T-helper 17 cell (primary cell): ENCODE measurements at places on chromosomes 7 and 10.
A peak's percentile ranks its signal among the peaks of the same experiment; 100 is the strongest.

- DNase-seq: no peak
Observed at GRCh38 chr10:43940898-43941837, 292.5 kb upstream of the ZNF32 start.

DNA sequence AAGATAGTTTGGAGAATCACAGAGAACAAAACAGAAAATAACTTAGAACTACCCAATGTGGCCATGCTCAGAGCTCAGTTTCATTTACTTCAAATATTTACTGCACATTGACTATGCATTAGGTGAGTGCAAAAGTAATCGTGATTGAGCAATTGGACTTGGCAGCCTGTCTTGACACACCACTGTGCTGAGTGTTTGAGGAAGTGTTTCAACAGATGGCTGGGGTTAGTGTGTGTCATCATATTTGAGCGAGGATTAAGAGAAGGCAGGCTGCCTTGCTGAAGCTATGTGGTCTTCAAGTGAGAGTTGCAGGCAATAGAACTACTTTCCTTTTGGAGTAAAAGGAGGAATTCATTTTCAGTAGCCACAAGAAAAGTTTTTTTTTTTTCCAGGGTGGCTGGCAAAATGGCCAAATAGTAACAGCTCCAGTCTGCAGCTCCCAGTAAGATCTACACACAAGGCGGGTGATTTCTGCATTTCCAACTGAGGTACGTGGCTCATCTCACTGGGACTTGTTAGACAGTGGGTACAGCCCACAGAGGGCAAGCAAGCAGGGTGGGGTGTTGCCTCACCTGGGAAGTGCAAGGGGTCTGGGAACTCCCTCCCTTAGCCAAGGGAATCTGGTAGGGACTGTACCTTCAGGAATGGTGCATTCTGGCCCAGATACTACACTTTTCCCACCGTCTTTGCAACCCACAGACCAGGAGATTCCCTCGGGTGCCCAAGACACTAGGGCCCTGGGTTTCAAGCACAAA is 37.6 kb downstream of the AKR1C4 start:
- DNase-seq: no peak

GRCh38 chr7:24869572-24869971 is 110.4 kb downstream of the OSBPL3 start:
- DNase-seq: no peak

GRCh38 chr7:140230861-140231770 is 54.3 kb upstream of the KDM7A start:
- peak; percentile 44 for DNase-seq

DNA sequence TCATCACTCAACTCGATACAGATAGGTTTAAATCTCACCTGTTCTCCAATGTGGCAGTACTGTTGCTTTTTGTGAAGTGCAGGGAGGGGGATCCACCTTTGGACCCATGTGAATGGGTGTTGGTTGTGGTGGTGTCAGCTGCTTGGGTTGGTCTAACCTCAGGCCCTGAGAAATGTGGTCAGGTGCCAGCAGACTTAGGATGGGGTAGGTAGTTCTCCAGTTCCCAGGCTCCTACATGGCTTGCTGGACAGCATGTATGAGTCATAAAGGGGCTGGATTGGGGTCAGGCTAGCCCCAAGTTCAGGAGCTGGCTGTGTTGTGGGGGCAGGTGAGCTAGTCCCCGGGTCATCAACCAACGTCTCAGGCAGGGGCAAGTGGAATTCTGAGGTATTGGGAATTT is 472.6 kb upstream of the CNTNAP2 start:
- DNase-seq: no peak

GRCh38 chr7:69962186-69963065 is 364.2 kb downstream of the AUTS2 start:
- no peak for DNase-seq

GRCh38 chr7:135775230-135775629 is 26.6 kb upstream of the FAM180A start:
- no peak for DNase-seq

- DNase-seq: no peak
Observed at GRCh38 chr10:105398202-105398601, 757.1 kb downstream of the SORCS3 start.

DNA sequence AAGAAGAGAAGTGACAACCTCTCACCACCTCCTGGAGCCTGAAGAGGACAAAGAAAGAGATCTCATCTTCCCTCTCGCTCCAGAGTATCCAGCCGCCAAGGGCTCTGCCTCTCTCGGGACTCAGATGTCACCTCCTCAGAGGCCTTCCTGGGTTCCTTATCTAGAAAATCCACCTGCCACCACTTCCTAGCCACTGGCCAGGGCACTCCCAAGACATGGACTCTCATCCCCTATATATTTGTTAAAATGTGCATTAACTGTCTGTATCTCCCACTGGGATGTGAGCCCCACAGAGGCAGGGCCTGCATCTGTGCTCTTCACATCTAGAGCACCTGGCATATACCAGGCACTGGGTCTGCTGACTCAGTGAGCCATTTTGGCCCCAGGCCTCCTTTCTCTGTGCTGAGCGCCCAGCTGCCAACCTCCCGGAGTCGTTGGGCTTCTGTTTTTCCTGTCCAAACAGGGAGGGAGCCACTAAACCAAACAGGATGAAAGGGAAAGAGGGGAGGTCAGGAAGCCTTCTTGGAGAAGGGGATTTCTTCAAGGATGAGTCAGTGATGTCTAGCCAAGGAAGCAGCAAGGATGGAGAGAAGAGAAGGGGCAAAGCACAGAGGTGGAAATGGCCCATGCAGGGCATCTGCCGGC is 58.9 kb downstream of the KCNMA1 start:
- no peak for DNase-seq

GRCh38 chr7:78635026-78635793 is 818.3 kb downstream of the MAGI2 start:
- DNase-seq: no peak

GRCh38 chr10:13684252-13684791 is 97.6 kb downstream of the PRPF18 start:
- no peak for DNase-seq

DNA sequence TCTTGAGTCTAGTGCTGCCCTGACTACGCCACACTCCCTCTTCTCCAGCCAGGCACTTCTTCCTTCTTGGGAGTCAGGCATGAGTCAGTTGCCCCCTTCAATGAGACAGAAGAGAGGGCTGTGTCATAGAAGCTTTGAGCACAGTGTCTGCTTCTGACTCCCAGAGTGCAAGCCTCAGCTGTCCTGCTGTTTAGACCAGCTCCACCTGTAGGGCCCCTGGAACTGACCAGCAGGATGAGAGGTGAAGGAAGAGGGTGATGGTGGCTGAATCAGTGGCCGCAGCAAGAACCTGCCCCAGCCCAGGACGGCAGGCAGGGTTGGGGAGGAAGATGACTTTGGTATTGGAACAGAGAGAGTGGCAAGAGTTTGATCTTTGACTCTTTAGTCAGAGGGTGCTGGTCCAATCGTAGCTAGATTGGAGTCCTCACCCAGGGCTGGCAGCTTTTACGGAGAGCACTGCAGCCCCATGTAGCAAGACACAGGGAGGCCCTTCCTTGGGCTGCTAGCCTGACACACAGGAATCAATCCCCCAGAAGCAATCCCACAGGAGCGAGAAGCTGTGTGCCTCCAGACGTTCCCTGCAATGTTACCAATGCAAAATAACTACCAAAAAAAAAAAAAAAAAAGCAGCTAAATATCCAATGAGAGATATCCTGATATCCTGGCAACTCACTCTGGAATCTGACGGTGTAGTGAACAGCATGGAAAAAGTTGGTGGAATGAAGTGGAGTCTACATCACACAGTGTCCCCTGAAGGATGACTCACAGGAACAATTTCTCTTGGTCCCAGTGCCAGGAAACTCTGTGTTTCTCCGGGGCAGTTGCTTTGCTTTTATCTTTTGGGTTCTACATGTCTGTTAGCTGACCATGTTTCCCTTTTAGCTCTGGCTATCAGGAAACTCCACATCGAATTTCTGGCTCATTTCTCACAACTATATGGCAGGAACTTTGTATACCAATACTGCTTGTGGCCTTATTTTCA is 6.9 kb downstream of the C10orf62 start:
- no peak for DNase-seq

- DNase-seq: no peak
Observed at GRCh38 chr10:123800821-123801220, 90.8 kb downstream of the CPXM2 start.

DNA sequence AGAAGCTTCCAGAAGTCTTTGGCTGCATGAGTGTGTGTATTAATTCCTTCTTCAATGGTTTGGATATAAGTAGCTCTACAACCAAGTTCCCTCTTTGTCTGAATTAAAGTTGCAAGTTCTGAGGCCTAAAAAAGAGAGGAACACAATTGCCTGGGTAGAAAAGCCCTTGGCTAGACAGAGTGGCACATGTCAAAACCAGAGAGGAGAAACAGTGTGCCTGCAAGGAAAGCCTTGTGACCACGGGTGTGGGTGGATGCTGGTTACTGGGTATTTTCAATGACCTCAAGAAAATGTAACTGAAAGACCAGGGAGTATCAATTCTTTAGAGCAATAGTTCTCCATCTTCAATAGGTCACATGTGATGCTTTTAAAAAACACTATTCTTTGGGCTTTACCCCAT is 148.3 kb downstream of the SVIL start:
- no peak for DNase-seq

DNA sequence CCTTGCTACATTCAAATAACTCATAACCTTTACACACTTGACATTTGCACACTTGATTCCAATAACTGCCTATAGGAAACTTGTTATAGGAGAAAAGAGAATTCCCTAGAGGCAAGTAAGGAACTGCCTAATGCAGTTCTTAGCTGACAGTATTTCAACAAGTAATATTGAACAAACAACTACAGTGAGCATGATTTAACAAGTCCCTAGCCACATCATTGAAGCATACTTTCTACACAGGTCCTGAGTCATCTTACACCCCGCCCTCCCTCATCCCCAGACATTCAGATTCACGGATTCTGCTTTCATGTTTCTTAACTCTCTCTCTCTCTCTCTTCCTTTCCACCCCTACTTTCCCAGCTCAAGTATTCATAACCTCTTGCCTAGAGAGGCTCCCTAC is 153.5 kb downstream of the LSM5 start:
- no peak for DNase-seq

DNA sequence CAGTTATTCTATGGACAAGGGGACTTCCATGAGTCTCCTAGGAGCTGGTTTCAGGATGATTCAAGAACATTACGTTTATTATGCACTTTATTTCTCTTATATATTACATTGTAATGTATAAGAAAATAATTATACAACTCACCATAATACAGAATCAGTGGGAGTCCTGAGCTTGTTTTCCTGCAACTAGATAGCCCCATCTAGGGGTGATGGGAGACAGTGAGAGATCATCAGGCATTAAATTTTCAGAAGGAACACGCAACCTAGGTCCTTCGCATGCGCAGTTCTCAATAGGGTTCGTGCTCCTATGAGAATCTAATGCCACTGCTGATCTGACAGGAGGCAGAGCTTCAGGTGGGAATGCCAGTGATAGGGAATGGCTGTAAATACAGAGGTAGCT is 137.9 kb downstream of the ANKRD30A start:
- DNase-seq: no peak

DNA sequence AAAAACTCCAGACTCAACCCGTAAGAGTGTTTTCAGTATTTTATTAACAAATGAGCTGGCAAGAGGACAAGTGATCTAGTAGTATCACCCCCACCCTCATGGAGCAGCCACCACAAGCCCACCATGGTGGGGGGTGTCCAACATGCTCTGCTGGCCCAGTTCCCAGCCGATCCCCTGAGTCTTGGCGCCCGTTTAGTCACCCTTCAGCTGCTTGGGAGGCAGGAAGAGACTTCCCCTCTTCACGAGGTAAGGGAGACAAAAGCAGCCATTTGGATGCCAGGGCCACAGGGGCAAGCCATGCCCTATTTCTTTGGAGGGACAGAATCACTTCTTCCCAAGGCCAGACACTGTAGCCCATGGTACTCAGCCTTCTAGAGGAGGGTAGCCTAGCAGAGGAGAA is 54.1 kb downstream of the NOD1 start:
- DNase-seq: no peak

- no peak for DNase-seq
Observed at GRCh38 chr10:76974017-76974691, 663.5 kb downstream of the KCNMA1 start.
